NCI-H526 treated with DMSO at 0.1 percent for 48 hours (cell line): ENCODE measurements at places on chromosomes 1 and 21.

DNA sequence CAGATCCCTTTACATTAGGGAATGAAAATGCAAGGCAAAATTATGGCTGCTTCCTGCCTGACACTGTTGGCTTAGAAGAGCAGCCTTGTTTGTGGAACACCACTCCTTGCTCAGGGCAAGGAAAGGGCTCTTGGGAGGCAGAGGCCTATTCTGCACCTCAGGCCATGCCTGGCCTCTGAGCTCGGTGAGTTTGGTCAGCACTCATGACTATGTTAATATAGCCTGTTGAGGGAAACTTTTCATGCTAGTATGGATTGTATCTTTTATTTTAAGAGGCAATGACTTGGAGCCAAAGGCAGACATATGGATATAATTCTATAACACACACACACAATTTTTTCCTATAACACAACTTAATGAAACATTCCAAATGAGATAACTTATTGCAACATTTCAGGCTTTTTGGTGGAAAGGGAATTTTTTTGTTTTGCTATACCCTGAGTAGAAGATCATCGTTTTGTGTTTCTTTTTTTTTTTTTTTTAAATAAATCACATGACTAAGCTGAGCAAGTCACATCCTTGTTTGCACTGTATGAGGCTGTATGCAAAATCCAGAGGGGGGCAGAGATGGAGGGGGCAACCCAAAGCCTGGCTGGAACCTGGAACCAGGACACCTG lies 5.6 kb upstream of the YRDC start:
- peak; percentile 88 for DNase-seq

DNA sequence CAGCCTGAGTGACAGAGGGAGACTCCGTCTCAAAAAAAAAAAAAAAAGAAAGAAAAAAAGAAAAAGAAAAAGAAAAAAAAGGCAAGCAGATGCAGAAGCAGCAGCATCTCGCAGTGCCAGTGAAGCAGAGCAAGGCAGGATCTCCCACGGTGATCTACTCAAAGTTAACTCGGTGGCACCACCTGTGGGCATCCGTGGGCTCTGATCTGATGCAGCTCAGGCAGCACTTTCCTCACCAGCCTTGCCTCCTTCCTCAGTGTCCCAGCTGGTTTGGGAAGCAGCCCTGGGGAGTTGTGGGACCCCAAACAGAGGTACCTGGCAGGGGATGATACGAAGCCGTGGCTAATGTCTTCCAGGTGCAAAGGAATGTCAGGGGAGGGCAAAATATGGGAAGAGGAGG lies 104.3 kb upstream of the KRTAP19-8 start:
- no peak for DNase-seq

DNA sequence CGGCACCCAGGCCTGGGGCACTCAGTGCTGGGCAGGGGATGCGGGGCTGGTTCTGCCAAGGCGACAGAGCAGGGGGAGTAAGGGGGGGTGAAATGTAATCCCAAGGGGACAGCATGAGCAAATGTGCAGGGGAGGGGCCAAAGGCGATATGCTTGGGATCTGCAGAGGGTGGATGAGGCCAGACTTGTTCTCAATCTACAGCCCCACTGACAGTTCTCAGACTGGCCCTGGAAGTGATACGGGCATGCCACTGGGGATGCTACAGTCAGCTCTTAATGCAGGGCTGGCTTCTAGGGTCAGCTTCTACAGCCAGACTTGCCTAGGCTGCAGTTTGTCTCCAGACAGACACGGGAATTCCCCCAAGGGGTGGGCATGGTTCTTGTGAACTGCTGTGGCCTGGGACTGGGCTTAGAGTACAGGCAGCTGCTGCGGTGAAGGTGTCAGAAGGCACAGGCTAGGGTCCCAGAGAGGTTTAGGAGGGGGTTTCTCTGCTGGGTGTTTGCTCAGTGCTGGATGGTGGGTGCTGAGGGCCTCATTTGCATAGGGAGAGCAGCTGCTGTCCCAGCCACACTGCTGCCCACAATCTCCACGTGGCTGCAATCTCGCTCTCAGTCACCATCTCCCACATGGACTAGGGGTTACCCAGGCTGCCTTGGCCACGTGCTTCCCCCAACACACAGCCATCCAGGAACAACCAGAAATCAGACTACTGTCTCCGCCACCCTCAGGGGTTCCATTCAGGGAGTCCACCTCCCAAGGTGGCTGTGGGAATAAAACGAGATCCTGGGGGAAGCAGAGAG lies 190.1 kb downstream of the HIVEP3 start:
- DNase-seq, result peak; percentile 74

DNA sequence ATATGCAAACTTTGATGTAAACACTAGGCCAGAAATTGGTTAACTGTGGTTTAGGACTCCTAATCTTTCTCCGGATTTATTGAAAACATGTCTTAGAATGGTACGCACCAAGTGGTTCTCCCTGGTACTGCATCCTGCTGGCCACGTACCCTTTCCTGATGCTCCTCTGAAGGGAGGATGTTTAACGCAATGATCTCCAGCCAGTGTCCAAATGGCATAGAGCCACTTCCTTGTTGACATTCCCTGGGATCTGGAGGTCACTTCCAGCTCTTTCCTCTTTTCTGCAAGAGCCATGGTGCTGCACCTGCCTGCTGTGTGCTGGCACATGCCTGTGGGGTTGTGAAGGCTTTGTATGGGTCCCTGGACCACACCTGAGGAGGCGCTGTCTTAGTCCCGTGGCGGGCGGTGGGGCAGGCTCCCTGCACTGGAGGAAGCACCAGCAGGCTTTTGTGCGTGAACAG lies 53.9 kb downstream of the GALNT2 start:
- no peak for DNase-seq

DNA sequence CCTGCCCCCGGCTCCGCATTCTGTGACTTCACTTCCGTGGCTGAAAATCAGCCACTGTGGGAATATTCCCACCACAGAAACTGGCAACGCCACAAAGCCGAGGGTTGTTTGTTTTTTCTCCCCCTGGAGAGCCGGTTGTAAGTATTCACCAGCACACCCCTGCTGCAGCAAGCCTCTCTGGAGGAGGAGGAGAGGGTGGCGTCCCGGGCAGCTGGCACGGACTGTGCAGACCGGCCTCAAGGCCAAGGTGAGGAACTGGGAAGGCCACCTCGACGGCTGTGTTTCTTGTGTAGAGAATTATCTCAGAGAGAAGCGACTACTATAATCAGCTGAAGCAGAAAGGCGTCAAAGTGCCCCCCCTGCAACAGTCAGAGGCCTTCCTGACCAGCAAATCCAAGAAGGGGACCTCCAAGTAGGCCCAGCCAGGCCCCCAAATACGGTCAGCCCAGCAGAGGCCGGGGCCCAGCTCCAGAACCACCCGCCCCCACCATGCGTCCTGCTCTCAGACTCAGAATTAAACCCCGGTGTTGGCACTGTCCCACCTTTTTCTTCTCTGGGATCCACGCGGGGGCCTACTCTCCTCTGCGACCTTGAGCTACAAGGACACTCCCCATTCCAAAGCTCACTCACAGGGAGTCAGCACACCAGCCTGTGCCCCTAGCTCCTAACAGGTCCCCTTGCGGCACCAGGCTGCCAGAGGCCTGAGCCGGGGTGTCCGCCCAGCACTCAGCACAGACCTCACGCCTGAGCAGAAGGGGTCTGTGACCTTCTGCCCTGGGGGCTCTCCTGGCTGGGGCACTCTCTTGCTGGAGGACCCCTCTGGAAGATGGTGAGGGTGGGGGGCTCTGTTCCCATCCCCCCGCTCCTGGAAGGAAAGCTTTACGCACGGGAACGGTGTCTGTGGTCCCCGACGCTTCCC lies 1.2 kb upstream of the SMIM1 start:
- no peak for DNase-seq

DNA sequence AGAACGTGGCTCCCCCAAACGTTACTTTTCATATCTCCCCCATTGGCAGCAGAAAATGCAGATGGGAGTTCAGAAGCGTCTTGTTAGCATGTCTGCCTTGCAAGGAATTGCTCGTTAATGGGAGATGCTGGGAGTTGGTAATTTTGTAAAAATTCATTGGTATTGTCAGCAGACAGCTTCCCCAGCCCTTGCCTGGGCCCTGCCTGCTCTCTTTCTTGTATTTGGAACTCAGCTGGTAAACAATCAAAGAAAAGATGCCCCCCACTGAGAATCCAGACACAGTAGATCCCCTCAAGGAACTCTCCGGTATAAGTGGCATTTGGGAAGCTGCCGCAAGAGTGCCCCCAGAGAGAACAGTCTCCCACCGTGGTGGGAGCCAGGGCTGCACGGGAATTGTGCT lies 94.4 kb upstream of the IGSF21 start:
- DNase-seq, result no peak
